RPMI8226 (cell line): ENCODE measurements at places on chromosomes 6 and 20.

DNA sequence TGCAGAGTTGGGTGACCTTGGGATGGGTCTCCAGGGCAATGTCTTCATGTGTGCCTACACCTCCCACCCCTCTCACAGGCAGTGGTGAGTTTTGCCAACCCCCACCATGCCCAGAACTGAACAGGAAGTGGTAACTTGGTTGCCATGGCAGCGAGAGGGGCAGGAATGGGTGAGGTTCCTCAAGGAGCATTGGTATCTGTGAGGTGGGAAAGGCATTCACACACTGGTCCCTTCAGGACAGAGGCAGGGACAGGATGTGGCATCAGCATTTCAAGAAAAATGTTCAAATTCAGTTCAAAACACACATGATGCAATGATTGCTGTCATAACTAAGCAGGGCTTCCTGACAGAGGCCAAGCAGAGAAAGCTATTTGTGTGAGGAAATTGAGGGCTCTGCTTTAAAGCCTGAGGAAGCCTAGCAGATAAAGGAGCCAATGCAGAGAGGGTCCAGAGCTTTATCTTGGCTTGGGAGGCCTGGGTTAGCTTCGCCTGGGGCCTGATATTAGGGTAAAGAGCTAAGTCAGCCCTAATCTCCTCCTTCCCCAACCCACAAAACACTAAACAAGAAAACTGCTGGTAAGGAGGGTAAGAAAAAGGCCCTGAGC is 551 bp downstream of the TREML2 start:
- peak; percentile 6 for DNase-seq

- DNase-seq: no peak
These were observed 65.2 kb downstream of the CDKAL1 start for GRCh38 chr6:20599302-20600051.

DNA sequence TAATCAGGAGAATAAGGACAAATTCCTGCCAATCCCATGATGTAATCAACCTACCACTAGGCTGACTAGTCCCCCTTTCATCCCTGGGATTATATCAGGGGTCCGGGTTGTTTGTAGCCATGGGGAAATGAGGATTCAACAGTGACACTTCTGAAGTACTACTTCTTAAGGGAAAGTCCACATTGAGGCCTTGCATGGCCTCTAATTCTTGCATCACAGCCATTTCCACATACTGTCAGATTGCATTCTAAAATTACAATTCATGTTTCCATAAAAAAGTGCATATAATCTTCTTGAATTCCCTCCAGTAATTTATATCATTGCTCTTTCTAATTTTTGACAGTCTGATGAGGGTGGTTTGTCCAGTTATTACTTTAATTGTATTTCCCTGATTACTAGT is 184.2 kb downstream of the PHF3 start:
- DNase-seq: no peak

DNA sequence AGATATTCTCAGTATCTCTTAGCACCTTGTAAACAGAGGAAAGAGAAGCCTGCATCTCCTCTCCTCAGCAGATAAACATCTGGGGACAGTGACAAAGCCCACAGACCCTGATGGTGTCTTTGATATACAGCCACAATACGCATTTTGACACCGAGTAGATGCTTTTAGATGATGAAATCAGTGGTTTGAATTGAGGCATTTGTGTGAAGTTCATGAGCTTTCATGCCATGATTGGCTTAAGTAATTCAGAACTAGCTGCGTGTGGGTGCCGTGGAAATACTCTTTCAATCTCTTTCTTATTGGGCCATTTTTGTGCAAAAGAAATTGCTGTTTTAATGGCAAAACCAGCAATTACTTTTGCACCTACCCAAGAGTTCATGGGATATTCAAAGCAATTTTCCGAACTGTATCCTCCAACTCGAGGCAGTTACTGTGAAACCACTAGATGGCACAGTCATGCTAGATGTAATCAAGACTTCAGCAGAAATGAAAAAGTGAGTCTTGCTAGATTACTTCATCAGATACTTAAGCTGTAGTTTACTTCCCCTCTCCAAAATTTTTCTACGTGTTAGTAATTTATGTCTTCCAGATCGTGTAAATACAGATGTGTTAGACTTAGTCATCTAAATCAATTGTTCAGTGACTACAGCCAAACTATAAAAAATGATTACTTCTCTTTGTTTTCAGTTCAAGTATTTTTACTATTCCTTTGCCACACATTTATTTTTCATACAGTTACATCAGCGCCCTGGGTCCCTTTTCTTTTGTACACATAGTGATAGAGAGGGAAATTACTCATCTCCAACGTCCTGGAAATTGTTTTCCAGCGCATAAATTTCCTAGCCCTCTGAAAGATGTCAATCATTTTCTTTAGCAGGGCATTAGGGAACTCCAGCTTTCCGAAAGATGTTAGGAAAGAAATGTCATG is 49.4 kb downstream of the IYD start:
- DNase-seq: peak; percentile 63

DNA sequence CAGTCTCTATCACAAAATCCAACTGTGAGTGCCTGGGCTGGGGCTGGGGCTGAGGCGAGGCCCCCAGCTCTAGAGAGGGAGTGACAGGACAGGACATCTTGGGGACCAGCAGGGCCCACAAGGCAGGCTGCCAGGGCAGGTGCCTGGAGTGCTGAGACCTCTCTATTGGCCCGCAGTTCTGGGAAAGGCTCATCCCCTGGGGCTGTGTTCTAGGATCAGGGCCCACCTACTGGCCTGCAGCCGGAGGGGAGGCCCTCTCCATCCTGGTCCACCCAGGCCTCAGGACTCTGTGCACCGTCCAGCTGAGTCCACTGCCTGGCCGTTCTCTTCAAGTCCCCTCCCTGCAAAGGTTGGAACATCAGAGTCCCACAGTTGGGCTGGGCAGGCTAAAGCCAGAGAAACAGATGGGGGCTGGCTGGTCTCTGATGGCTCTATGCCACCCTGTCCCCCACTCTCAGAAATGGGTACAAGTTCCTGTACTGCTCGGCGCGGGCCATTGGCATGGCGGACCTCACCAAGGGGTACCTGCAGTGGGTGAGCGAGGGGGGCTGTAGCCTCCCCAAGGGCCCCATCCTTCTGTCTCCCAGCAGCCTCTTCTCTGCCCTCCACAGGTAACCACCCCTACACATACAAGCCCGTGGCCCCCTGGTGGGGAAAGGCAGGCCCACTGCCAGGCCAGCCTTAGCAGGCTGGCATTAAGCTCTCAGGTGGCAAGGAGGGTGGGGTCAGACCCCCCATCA is 9.0 kb downstream of the EMILIN3 start:
- no peak for DNase-seq

- no peak for DNase-seq
These were observed 82.1 kb downstream of the ASXL1 start for GRCh38 chr20:32440069-32440757.

DNA sequence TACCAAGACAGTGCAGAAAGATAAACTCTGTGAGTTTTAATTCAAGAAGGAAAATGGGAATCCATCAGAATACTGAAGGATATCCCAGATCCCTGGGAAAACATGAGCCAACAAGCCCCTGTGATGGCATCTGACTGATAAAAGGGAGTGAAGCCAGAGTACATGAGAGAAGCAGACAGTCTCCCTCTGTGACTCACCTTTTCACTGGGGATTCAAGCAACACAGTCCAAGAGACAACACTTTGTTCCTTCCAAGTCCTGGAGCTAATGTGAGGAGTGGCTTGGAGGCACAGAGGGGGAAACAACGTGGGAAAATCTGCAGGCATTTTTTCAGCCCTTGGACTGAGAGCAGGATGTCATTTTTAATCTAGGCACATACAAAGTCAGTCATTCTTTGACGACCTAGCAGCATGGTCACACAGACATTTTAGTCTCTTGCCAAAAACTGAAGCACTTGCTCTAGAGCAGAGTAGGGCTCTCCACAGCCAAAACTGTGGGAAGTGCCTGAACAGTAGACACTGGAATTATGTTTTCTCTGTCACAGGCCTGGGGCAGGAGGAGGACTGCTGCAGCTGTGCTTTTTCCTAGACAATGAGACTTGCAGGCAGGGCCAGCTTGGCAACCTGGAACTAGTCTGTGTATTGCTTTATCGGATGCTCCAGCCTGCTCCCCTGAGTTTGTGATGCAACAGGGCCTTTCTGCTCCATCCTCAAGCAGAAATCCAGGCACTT is 465.0 kb upstream of the GJE1 start:
- no peak for DNase-seq

- DNase-seq: no peak
These were observed 2.4 kb downstream of the KLC4 start for GRCh38 chr6:43061861-43062260.

DNA sequence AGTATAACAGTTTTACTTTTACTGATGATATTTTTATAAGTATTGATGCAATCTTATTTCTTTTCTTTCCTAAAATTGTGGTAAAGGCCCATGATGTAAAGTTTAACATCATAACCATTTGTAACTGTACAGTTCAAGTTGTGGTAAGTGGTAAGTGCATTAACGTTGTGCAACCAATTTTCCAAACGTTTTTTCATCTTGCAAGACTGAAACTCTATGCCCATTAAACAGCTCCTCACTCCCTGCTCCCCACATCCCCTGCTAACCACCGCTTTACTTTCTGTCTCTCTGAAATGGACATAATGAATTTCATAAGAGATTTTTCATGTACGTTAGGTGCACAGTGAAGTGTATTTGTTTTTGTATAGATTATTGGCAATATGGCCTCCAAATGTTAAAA is 106.0 kb downstream of the PACRG start:
- no peak for DNase-seq

DNA sequence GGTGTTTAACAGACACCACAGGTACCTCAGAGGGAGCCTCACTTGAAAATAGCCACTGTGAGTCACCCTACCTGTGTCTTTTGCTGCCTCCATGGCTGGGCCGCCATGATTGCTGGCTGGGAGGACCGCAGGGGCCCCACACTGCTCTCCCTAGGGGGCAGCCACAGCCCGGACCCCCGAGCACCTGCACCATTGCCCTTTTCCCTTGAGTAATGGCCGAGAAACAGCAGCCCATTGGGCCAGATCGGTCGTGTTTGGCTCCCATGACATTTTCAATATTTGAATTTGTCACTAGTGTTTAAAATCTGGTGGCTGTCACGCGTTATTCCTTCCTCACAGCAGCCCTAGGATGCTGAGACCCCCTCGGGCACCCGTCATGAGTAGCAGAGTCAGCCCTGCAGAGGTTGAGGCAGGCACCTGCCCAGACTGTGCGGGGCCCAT is 6.7 kb downstream of the ZBP1 start:
- DNase-seq: no peak

GRCh38 chr6:14966906-14967711 is 278.8 kb upstream of the JARID2 start:
- DNase-seq: no peak

GRCh38 chr20:33828967-33829560 is 17.9 kb downstream of the CHMP4B start:
- no peak for DNase-seq

DNA sequence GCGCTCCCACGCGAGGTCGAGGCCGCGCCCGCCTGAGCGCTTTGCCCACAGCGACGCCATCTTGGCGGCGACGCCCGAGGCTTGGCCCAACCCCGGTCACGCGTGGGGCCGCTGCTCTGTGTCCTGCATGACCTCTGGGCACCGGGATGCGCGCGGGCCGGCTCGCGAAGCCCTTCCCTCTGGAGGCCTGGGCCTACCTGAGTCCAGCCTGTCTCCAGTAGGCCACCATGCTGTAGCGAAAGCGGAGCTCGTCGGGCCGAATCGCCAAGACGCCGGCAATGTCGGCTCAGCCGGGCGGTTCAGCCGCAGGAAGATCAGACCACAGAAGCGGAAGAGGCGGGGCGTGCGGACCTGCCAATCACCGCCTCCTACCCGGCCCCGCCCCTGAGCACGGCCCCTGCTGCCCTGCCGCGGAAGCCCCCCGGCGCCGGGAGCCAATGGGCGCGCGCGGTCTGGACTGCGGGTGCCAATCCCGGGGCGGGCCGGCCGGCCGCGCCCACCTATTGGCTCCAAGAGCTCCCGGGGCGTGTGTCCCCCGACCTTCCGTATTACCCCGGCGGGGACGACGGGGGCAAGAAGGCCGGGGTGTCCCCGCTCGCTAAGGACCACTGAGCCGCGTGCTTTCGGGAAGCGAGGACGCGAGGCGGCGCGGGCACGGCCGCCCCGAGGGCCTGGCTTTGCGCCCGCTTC is at the start of gene ATP5F1E:
TSS of gene ATP5F1E (minus strand) at position 313 of the 690 bp plus-strand sequence. CDS start at position 229, 84 bp downstream.
- peak; percentile 96 for DNase-seq

DNA sequence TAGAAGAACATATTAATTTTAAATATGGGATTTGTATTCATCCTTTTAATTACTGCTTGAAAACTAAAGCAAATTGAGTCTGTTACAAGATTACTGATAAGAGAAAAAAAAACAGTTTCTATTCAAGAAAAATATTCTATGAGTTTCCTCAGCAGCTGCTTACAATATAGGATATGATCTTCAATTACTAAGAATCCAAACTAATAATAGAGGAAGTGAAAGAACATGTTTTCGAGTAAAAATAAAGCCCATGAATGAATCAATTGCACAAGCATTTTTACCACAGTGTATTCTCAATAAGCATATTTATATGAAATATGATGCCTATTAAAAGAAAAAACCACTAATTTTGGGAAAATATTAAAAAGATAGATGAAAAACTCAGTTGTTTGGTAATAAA is 63.4 kb downstream of the AHI1 start:
- peak; percentile 17 for DNase-seq

GRCh38 chr6:142459271-142459670 is 157.5 kb downstream of the ADGRG6 start:
- DNase-seq: no peak

GRCh38 chr6:104855507-104855906 is 4.2 kb downstream of the HACE1 start:
- DNase-seq: no peak

DNA sequence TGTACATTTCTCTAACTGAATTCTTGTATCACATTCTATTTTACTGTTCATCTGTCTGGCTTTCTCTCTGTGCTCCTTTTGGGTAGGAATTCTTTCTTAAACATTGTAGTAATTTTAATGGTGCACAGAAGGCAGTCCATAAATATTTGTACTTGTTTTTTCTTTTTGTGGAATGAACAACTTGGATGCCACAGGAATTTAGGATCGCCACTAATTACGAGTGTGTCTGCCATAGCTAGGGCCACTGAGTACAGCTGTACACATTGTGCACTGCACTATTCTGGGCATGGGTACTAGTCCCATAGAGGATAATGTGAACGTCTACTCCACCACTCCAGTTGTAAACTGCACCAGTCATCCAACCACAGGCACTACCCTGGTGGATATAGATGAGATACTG is 39.3 kb upstream of the TMEM200A start:
- no peak for DNase-seq

DNA sequence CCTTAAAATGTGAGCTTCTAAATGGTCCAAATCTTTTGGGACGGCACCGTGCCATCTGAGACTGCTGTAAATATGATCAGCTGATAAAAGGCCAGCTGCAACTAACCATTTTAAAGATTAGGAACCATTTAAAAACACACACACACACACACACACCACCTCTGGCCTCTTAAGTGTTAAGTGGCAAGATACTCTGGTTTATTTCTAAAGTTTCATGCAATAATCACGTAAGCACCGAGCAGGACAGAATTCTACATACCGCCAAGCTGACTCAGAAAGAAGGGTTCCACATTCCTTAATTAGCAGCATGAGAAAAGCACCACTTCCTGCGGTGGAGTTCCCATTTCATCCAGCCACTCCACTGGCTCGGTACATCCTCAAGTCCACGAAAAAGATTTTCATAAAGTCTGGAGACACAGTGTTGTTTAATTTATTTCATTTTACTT is 17.8 kb upstream of the ZNF217 start:
- DNase-seq: peak; percentile 39
